Hematopoietic multipotent progenitor cell treated with erythropoietin and hydrocortisone succinate and interleukin-3 and kit ligand, for 6 days (in vitro differentiated cells): ENCODE measurements at places on chromosomes 12 and 14.

DNA sequence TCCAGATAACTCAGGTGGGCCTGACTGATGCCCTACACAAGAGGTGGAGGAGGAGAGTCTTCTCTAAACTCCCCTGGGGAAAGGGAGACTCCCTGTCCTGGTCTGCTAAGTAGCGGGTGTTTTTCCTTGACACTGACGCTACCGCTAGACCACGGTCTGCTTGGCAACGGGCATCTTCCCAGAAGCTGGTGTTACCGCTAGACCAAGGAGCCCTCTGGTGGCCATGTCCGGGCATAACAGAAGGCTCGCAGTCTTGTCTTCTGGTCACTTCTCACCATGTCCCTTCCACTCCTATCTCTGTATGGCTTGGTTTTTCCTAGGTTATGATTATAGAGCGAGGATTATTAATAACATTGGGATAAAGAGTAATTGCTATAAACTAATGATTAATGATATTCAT, 965.5 kb downstream of the TMEM121 start:
- DNase-seq = peak; percentile 27

GRCh38 chr12:124232654-124232987, 62.3 kb upstream of the RFLNA start:
- DNase-seq = no peak

DNA sequence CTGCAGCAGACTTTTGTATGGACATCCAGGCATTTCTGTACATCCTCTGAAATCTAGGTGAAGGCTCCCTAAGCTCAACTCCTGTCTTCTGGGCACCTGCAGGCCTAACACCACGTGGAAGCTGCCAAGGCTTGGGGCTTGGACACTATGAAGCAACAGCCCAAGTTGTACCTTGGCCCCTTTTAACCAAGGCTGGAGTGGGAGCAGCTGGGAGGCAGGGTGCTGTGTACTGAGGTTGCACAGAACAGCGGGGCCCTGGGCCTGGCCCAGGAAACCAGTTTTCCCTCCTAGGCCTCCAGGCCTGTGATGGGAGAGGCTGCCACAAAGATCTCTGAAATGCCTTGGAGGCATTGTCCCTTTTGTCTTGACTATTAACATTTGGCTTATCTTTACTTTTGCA, 214.4 kb upstream of the LRIG3 start:
- DNase-seq = no peak

DNA sequence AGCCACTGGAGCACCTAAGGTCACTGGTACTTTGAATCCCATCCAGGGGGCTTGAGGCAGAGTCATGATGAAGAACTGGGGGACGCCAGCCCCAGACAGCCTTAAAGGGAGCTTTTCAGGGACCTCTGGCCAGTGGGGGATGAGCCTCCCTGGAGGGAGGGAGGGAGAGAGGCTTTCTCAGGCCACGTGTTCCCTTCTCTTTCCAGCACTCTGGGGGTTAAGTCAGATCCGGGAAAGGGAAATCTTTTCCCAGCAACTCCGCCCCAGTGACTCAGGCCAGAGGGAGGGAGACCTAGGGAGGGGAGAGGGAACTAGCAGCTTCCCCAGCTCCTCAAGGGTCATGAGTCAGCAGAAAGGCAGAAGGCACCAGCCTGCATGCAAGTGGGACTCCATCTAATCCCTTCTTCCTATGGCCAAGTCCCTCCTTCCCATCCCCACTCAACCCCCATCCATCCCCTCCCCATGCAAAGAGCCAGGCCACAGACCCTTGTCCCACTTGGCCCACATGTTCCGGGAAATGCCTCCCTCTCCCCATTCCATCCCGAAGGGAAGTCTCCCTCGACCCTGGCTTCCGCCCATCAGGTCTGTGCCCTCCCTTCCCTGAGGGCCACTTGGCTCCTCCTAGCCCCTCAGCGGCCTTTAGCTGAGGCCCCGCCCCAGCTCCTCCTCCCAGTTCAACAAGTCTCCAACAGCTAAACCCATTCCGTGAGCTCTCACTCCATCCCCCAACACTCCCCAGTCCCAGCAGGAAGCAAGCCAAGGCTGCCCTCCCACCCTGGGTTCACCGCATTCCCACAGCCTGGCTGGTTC, 5.6 kb downstream of the TNFRSF1A start:
- DNase-seq = peak; percentile 89

GRCh38 chr12:63305901-63306875, 155.2 kb upstream of the AVPR1A start:
- DNase-seq = no peak

- no peak for DNase-seq
Measured at GRCh38 chr14:68015356-68016254, 196.0 kb downstream of the RAD51B start.

DNA sequence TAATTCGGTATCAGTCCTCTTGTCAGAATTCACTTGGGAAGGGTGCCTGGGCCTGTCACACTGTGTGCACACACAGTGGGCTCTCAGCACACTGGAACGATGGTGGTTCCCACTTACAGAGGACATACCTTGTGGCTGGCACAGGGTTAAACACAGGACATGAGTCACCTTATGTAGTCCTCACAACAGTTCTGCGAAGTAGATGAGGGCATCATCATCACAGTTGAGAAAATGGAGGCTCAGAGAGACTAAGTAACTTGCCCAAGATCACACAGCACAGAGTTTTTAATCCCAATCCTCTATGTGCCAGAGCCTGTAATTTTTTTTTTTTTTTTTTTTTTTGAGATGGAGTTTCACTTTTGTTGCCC, 90.7 kb downstream of the NINJ2 start:
- DNase-seq = no peak
